ENCODE measurements at places on chromosomes 6 and 20.

DNA sequence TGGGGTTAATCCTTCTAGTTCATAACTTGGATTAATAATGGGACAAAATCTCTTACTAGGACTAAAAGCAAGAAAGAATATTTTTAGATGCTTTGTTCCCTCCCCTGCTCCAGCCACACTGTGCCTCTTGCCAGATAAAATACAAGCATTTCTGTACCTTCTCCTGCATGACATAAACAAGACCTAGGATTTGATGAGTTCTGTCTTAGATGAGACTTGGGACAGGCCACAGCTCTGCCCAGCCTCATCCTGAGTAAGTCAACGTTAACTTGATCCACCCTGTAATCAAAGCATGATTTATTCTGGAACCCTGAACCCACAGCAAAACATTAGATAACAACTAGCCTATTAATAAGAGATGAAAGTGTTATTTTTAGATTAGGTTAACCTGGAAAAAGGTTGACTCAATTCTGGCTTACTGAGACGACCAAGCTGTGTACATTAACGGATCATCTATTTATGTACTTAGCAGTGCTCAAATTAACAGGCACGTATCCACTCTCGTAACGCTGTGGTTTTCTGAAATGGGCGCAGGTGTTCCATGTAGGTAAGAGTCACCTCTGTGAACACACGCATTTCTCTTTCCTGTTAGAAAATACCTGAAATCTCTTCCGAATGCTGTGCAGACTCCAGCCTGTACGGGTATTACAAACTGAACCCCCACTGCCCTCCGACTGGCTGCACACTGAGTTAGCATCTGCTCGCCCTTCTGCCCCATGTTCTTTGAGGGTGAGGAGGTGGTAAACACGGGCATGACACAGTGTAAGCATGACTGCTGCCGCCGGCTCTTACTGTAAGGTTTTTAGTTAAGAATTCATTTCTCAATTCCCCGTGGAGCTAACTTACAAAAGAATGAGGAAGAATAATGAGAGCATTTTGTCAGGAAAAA lies 132.1 kb upstream of the FOXQ1 start:
- DNase-seq, result no peak

GRCh38 chr20:14698125-14698524 lies 360.7 kb upstream of the FLRT3 start:
- no peak for DNase-seq

GRCh38 chr6:145893586-145893985 lies 70.6 kb downstream of the SHPRH start:
- DNase-seq, result no peak

- DNase-seq, result no peak
These were observed 13.4 kb upstream of the TOX2 start for GRCh38 chr20:43901296-43901695.

GRCh38 chr6:139062932-139063646 lies 34.5 kb downstream of the ABRACL start:
- no peak for DNase-seq

- DNase-seq, result no peak
These were observed 43.5 kb downstream of the PMEPA1 start for GRCh38 chr20:57666106-57666833.

GRCh38 chr6:142773859-142774648 lies 170.9 kb downstream of the HIVEP2 start:
- DNase-seq, result no peak

- DNase-seq, result no peak
These were observed 6.3 kb downstream of the SDCBP2 start for GRCh38 chr20:1322511-1323245.

DNA sequence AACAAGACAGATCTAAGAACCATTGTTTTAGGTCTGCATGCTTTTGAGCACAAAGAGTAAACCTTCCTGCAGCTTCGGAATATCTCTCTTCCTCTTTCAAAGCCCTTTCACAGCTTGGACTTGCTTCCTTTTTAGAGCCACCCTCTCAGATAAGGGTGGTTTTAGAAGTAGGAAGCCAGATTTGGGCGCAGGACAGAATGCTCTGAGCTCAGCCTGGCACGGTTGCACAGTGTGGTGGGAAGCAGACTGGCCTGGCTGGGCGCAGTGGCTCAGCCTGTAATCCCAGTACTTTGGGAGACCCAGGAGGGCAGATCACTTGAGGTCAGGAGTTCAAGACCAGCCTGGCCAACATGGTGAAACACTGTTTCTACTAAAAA lies 35.6 kb upstream of the PNRC1 start:
- DNase-seq, result no peak

DNA sequence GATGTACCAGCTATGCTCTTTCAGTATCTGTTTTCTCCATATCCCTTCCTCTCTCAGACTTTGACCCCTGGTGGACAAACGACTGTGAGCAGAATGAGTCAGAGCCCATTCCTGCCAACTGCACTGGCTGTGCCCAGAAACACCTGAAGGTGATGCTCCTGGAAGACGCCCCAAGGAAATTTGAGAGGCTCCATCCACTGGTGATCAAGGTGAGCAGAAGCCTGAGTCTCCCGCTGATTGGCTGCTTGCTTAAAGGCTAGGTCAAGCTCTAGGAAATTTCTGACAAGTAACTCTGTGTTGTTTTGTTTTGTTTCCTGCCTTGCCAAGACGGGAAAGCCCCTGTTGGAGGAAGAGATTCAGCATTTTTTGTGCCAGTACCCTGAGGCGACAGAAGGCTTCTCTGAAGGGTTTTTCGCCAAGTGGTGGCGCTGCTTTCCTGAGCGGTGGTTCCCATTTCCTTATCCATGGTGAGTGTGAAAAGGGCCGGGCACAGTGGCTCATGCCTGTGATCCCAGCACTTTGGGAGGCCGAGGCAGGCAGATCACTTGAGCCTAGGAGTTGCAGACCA lies 28.6 kb downstream of the C6orf89 start:
- no peak for DNase-seq

DNA sequence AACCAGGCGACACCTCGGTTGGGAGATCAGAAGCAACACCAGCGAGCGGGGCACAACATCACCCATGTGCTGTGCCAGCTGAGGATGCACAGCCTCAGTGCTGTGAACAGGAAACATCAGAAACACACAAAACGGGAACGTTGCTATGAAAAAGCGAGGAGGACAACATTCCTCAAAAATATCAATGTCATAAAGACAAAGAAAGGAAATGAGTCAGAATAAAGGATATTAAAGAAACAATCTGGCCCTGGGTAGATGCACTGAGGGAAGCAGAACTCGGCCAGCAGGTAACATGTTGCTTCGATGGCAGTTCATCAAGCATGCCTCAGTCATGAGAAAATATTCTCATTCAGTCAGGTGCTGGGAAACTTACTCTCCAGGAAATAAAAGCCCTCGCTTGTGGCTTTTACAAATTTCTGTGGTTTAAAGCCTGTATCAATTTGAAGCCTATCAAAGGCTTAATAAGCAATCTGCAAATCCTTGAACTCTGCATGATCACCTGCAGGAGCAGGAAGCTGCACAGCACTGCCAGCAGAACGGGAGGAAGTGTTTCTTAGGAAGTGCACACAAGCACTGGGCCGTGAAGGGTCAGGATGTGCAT lies 77.5 kb downstream of the GINS1 start:
- DNase-seq, result no peak

GRCh38 chr6:1110941-1111349 lies 201.0 kb upstream of the FOXQ1 start:
- no peak for DNase-seq

DNA sequence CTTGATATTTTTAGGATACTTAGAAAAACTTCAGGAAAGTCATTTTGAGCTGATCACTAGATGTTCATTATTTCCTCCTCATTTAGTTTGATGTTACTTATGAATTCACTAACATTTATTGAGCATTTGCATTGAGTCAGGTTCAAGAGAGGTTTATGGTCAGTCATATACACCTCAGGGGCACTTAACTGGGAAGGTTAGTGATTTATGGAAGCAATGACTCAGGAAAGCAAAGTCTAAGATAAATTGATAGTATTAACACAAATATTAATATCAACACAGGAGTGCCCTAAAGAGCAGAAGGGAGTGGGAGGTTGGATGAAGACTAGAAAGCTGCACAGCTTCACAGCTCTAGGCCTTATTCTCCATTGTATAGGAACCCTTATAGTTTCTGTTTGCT lies 177.0 kb upstream of the TNFAIP3 start:
- no peak for DNase-seq

DNA sequence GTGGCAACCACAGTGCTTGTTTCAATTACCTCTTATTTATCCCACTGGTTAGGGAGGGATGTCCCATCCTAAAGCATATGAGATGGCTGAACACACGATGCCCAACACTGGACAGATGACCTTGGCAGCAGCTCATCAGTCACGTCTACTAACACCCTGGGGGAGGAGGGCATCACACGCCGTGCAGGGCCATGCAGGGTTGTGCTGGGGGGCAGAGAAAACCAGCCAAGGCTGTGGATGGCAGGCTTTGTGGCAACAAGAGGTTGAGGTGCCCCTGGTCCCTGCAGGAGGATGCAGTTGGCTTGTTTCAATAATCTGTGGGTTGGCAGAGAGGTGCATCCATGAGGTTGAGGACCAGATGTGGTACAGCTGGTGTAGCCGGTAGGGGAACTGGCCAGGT lies 293.7 kb upstream of the SULF2 start:
- no peak for DNase-seq

DNA sequence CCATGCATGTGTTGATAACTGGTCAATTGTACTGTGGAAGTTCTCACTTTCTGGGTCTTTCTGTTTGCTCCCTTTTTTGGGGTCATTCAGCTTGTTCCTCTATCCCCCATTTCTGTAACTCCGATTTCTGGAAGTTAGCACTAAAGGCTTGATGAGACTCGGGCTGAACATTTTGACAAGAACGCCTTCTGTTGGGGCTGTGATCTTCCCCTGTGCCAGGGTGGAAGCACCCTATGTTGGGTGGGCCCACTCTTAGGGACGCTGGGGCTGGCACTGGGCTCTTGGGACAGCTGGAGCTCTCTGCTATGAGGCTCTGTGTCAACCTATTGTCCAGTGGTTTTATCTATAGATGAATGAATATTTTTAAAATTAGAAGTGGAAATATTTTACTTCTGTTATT lies 60.1 kb upstream of the FRMD1 start:
- no peak for DNase-seq

- DNase-seq, result no peak
These were observed 65.3 kb upstream of the KCNK16 start for GRCh38 chr6:39387785-39388184.

DNA sequence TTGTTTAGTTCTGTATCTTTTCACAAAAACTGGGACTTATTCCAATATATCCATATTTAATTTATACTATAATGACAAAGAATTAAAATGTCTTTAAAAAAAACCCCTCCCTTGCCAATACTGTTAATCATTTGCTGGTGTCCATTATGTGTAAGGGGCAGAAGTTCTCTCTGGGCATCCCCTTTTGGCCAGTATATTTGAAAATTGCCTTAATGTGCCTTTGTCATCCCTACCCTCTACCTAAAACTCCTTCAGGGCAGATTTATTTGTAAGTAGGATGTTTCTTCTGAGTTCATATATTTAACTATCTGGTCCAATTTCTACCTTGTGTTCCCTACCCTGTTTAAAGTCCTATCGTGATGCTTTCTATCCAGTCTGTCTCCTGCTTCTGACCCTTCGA lies 62.9 kb downstream of the ARHGAP18 start:
- DNase-seq, result no peak

DNA sequence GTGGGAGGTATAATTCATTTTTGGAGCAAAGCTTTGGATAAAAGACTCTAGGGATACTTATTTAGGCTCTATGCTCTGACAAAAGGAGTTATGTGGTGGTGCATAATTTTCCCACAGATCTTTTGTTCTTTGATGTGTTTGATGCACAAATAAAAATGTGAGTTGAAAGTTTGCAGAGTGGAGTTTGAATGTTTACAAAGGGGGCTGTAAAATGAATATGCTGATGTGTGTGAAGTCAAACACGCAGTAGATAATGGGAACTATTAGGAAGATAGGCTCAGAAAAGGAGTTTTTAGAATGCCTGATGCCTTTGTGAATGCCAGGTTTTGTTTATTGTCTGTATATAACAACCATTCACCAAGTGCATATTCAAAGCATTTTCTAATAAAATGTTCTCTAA lies 545.0 kb upstream of the EPHA7 start:
- no peak for DNase-seq

- DNase-seq, result no peak
These were observed 206.6 kb upstream of the MARCKS start for GRCh38 chr6:113650610-113650979.

DNA sequence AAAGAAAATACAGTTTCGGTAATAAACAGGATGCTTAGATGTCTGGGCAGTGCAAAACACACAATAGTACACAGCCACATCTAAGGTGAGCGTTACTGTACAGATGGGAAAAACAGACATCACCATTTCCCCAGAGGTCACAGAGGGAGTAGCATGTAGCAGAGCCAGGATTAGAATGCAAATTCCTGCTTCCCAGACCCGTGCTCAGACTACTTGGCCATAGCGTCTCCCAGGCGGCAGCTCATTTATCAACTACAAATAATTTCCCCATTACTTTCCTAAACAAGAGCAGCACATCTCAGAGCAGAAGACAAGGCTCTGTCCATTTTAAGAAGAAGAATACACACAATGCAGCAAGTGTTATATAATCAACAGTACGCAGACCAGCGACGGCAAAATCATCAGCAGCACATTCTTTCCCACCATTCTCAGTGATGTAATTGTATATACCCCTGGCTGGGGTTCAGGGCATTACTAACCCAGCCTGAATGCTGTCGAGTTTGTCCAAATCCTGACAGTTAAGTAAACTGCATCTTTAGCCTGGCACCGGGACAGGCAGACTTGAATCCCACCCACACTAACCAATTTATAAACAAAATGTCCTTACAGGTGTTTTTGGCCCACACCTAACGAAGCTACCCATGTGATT lies 61.9 kb downstream of the CNKSR3 start:
- no peak for DNase-seq

- no peak for DNase-seq
These were observed 30.3 kb downstream of the PLCG1 start for GRCh38 chr20:41167481-41168253.

GRCh38 chr6:155075930-155076695 lies 81.0 kb downstream of the TIAM2 start:
- DNase-seq, result no peak

DNA sequence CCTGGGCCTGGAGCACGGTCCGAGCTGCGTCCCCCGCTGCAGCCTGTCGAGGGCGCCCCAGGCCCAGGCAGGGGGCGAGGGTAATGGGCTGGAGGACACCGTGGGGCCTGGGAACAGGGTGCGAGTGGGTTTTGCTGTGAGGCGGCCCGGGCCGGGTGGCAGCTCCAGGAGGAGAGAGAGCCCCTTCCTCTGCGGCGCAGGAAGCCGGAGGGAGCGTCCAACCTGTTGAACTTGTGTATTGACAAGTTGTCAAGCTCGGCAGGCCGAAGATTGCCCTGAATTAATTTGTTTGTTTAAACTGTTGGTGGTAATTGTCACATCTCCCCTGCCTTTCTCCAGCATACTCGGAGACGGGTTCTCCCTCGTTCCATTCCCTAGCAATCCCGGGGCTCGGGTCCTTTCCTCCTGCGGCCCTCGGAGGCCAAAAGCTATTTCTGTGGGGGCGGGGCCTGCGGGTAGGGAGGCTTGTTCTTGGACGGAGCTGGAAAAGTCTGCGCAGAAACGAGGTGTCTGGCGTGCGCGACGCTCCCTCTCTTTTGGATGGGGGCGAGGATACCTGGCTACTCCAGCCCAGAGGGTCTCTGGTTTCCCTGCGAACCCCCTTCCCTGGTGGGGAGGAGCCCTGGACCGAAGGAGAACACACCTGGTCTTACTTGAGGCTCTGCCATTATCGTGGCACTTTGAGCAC lies 9.9 kb downstream of the NR2E1 start:
- no peak for DNase-seq
